ENCODE measurements at places on chromosomes 11 and 22.

DNA sequence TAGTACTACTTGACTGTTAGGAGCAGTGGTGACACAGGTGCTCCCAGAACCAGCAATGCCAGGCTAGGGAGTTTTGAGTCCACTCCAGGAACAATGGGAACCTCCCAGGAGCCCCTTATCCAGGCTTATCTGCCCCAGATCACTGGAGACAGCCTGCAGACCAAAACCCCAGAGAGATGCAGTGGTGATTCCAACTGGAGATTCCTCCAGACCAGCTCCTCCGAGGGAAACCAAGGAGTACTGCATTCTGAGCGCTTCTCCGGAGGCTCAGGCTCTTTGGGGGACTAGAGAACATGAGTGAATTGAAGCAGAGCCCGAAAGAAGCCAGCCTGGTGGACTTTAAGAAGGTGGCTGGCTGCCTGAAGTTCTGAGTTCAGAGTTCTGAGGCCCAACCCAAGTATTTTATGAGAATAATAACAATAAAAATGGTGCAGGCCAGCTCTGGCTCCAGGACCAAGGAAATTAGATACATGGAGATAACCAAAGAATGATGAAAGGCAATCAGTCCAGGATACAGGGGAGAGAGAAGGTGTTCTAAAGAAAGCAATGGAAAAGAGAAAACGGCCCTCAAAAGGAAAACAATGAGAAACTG lies 1.3 kb upstream of the TMEM25 start:
- H3K27me3 ChIP-seq, result no peaks in the 10 kb centered on the region
- H3K36me3 ChIP-seq, result peaks cover 3% of the 10 kb centered on the region
- peaks cover 24% of the 10 kb centered on the region for H3K4me1 ChIP-seq
- DNase-seq, result no peak

DNA sequence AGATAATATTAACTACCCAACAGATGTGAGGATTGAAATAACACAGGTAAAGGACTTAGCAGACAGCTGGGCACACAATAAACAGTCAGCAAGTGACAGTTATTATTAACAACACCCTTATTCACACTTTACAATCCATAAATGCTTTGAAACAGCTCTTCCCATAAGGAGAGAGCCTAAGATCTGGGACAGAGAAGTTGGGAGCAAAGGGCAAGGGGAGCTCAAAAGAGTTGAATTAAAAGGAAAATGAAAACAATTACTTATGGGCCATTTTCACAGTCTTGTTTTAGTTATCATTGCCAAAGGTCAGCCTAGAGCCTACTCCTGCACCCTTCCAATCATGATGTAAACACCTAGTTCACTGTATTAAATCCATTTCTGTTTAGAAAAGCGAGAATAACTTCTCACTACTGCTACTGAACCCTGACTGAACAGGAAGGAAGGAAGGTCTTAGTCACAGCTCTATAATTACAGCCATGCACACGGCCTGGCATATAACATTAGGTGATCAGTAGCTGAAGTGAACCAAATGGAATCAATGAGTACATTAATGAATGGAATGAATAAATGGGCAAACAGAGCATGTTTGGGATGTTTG lies 111.3 kb downstream of the PLEKHA7 start:
- H3K27me3 ChIP-seq, result no peaks in the 10 kb centered on the region
- no peak overlapping the region for H3K27ac ChIP-seq
- peaks cover 23% of the 10 kb centered on the region for H3K4me1 ChIP-seq
- no peaks in the 10 kb centered on the region for H3K36me3 ChIP-seq

- no peak overlapping the region for H3K27ac ChIP-seq
- H3K4me1 ChIP-seq, result peaks cover 3% of the 10 kb centered on the region
- no peak for DNase-seq
- peaks cover 3% of the 10 kb centered on the region for H3K36me3 ChIP-seq
- no peaks in the 10 kb centered on the region for H3K27me3 ChIP-seq
Measured at GRCh38 chr11:121091492-121092152, 9.4 kb upstream of the TECTA start.

DNA sequence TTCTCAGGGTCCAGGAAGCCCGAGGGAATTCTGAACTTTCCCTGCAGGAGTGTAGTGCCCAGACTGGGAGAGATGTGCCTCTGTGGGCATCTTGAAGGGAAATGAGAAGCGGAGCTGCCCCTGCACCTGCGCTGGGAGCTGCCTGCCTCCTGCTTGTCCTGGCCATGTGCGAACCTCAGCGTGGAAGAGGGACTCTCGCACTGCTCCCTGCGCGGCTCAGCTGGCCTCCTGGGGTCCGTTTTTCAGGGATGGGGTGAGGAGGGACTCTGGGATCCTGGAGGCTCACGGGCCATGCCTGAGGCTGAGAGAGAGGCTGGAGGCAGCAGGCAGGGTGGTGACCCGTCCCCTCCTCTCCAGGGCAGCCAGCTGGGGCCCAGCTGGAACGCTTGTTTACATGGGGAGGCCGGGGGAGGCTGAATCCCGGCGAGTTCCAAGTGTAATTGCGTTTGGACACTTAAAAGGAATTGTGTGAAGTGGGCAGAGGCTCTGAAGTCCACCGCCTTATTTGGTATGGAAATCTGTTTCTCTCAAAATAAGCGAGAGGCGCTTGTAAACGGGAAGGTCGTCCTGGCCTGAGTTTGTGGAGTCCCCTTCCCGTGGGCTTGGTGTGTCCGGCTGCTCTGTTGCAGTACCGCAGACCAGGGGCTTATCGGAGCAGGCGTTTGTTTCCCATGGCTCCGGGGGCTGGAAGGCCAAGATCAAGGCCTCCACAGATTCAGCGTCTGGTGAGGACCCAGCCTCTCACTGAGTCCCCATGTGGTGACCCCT lies 1.2 kb upstream of the MRGPRF start:
- H3K4me3 ChIP-seq, result no peak overlapping the region
- DNase-seq, result no peak
- H3K4me1 ChIP-seq, result peaks cover 2% of the 10 kb centered on the region
- H3K27ac ChIP-seq, result no peak overlapping the region

GRCh38 chr11:134667175-134667500 lies 255.1 kb upstream of the B3GAT1 start:
- H3K27me3 ChIP-seq, result peaks cover 2% of the 10 kb centered on the region
- no peak overlapping the region for H3K4me3 ChIP-seq
- H3K4me1 ChIP-seq, result no peaks in the 10 kb centered on the region
- no peak overlapping the region for H3K27ac ChIP-seq

DNA sequence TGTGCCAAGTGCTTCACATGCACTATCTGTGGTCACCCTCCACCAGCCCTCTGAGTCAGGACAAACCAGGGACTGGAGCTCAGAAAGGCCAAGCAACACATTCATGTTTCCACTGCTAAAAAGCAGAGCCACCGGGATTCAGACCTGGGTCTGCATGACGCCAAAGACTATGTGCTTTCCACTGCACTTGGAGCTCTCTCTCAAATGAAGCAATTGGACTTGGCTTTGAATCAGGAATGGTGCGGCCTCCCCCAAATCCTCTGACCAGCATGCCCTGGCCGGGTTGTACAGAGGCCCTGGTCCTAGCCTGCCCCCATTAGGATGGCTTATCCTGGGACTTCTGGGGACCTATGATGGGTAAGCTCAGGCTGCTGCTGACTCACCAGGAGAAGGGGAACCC lies 80.7 kb downstream of the PKNOX2 start:
- H3K36me3 ChIP-seq, result no peaks in the 10 kb centered on the region
- no peak overlapping the region for H3K27ac ChIP-seq
- no peaks in the 10 kb centered on the region for H3K4me1 ChIP-seq
- no peak for DNase-seq
- H3K4me3 ChIP-seq, result no peak overlapping the region

DNA sequence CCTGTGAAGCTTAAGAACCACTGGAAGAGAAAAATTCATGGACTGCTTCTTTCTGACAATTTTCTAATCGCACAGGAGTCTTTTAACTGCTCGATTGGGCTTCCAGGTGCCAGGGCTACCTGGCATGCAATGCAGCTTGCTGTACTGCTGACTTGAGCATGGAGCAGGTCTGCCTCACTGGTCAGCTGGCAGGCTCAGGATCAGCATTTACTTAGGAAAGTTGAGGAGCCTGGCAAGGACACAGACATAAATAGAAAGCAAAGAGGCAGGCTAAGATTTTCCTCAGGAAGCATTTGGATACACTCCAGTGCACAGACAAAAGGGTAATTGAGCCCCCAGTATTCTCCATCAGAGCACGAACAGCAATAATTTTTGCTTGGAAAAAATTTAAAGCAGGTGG lies 163.5 kb downstream of the CSNK2A3 start:
- H3K36me3 ChIP-seq, result no peaks in the 10 kb centered on the region
- H3K27me3 ChIP-seq, result peaks cover 13% of the 10 kb centered on the region
- H3K4me3 ChIP-seq, result no peak overlapping the region
- DNase-seq, result no peak

- no peak overlapping the region for H3K27ac ChIP-seq
- peaks cover 2% of the 10 kb centered on the region for H3K36me3 ChIP-seq
- no peaks in the 10 kb centered on the region for H3K4me1 ChIP-seq
- no peak for DNase-seq
Measured at GRCh38 chr11:76030286-76030685, 176.0 kb downstream of the WNT11 start.

GRCh38 chr22:46679706-46680269 lies 58.3 kb downstream of the CERK start:
- H3K27ac ChIP-seq, result no peak overlapping the region
- peaks cover 12% of the 10 kb centered on the region for H3K4me1 ChIP-seq
- no peak for DNase-seq
- H3K36me3 ChIP-seq, result no peaks in the 10 kb centered on the region
- no peaks in the 10 kb centered on the region for H3K27me3 ChIP-seq
- no peak overlapping the region for H3K4me3 ChIP-seq

DNA sequence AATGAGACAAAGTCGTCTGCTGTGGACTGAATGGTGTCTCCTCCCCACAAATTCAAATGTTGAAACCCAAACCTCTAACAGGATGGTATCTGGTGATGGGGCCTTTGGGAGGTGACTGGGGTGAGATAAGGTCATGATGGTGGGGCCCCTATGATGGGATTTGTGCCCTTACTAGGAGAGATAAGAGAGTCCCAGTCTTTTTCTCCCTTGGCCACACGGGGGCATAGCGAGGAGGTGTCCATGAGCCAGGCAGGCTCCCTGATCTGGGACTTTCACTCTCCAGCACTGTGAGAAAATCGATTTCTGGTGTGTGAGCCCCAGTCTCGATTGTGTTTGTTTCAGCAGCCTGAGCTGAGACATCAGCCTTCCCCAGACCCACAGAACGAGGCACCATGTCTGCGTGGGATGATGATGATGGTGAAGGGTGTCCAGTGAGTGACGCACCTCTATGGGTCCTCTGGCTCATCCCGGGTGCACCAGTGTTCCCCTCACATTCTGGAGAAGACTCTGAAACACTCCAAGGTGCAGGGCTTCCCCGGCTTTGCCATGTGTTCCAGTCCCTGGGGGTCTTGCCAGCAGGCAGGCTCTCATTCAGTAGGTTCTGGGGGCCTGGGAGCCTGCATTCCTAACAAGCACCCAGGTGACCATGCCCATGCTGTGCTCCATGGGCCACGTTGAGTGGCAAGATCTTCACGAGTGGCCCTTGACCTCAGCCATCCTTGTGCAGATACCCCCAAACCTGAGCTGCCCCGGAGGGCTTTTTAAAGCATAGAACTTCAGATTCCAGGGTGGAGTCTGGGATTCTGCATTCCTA lies 363.0 kb downstream of the CTTN start:
- H3K27ac ChIP-seq, result no peak overlapping the region
- no peaks in the 10 kb centered on the region for H3K36me3 ChIP-seq
- no peaks in the 10 kb centered on the region for H3K27me3 ChIP-seq
- H3K4me3 ChIP-seq, result no peak overlapping the region
- DNase-seq, result no peak

GRCh38 chr11:46560300-46560991 lies 33.4 kb downstream of the AMBRA1 start:
- no peaks in the 10 kb centered on the region for H3K27me3 ChIP-seq
- peaks cover 6% of the 10 kb centered on the region for H3K36me3 ChIP-seq
- peak overlapping the region; percentile 96 for H3K27ac ChIP-seq
- H3K4me1 ChIP-seq, result peaks cover 58% of the 10 kb centered on the region

DNA sequence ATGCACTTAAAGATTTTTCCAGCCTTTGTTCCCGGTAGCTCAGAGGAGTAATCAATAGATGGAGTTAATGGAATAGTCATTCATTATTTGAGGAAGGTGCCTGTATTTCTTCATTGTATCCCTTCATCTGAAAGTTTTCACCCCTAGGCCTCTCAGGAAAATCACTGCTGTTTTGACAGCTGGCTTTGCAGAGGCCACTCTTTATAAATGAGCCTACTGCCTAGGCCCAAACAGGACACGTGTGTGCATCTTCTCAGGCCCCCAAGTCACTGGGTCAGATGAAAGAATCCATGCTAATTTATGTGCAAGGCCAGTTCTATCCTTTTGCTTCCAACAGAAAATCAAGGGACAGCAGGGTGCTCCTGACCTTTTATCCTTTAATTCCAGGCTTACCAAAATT lies 76.8 kb downstream of the MPPED2 start:
- no peak for DNase-seq
- peaks cover 24% of the 10 kb centered on the region for H3K27me3 ChIP-seq
- no peak overlapping the region for H3K27ac ChIP-seq
- no peak overlapping the region for H3K4me3 ChIP-seq

- H3K27ac ChIP-seq, result no peak overlapping the region
- no peaks in the 10 kb centered on the region for H3K36me3 ChIP-seq
- H3K4me1 ChIP-seq, result no peaks in the 10 kb centered on the region
- H3K4me3 ChIP-seq, result no peak overlapping the region
Measured at GRCh38 chr22:49242480-49242879, 585.2 kb downstream of the BRD1 start.

DNA sequence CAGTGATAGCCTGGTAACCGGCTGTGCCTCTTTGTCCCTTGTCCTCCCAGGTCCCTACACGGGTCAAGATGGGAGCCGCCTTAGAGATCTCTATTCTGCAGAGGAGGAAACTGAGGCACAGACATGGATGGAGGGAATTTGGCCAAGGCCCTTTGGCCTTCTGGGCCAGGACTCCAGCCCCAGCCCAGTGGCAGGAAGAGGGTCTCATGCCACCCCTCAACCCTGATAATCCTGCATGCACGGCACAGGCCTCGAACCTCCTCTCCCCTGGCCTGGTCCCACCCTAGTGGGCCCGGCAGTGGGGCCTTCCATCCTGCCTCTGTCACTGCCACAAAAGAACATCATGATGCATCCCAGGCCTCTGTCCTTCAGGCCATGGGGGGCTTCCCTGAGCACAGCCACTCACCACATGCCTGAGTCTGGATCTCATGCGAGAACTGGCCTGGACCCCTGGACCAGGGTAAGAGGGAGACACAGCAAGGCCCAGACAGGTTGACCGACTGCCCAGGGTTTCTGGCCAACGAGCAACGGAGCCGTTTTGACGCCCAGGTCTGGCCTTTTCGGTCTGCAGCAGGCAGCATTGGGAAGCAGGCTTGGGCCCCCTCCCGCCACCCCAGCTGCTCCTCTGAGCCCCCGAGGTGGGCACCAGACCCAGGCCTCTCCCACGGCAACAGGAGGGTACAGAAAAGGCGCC lies 6.5 kb downstream of the LINC01488 start:
- H3K4me3 ChIP-seq, result no peak overlapping the region
- H3K27ac ChIP-seq, result no peak overlapping the region
- no peaks in the 10 kb centered on the region for H3K4me1 ChIP-seq
- no peaks in the 10 kb centered on the region for H3K36me3 ChIP-seq
- H3K27me3 ChIP-seq, result no peaks in the 10 kb centered on the region

GRCh38 chr11:68026391-68027105 lies 3.9 kb upstream of the NDUFS8 start:
- H3K27ac ChIP-seq, result no peak overlapping the region
- H3K4me3 ChIP-seq, result no peak overlapping the region
- no peak for DNase-seq
